ENCODE measurements at places on chromosomes 11 and 22.

GRCh38 chr11:68999093-68999747 is 13.8 kb downstream of the MRGPRF start:
- no peak for DNase-seq

- no peak for DNase-seq
These were observed 9.4 kb upstream of the ACRV1 start for GRCh38 chr11:125690006-125690405.

- DNase-seq, result no peak
These were observed 21.6 kb downstream of the MGAT3 start for GRCh38 chr22:39478441-39478850.

DNA sequence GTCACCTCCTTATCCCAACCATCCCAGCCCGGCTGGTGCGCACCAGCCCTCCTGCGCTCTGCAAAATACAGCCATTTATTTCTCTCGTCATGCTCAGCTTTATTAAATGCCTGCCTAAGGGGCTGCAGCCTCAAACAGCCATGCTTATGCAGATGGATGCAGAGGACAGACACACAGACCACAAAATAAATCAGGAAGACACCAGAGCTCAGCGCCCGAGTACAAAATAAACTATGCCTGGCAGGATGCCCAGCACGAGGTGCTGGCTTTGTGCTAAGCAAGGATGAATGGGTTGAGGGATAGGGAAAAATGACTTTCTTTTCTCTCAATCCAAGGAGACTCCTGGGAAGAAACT is 70.5 kb downstream of the RPUSD4 start:
- DNase-seq, result no peak

DNA sequence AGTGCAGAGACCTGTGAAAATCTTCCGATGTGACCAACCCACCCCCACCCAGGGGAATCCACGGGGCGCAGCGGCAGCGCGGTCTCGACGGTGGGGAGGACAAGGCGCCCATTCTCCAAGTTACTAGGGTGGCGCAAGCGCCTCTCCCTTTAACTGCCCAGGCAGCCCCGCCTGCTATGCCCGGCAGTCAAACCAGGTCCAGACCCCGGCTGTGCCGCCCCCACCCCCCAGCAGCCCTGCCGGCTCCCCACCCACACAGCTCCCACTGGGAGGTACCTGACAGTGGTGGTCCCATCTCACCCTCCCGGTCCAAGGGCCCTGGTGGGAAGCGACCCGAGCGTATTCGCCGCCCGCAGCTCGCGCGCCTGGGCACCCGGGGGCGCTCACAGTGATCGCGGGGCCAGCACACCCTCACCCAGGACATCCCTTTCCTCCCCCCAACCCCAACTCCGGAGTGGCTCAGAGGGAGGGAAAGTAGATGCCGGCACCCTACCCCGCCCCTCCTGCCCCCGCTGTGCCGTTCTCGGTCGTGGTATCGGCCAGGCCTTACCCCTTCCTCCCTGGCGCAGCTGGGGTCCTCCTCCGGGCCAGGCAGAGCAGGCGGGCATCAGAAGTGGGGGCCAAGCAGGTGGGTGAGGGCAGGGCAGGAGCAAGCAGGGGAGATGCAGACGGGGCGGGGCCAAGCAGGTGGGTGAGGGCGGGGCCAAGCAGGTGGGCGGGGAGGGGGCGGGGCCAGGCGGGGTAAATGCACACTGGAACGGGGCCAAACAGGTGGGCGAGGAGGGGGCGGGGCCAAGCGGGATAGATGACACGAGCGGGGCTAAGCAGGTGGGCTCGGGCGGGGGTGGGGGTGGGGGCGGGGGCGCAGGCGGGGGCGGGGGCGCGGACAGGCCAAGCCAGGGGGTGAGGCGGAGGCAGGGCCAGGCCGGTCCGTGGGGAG is at the start of gene TRPM5:
TSS of gene TRPM5 (minus strand) at position 634 of the 940 bp plus-strand sequence. CDS start 21,478 bp downstream, outside the sequence.
- DNase-seq, result peak; percentile 83

GRCh38 chr11:130907229-130907628 is 9.1 kb downstream of the SNX19 start:
- no peak for DNase-seq

DNA sequence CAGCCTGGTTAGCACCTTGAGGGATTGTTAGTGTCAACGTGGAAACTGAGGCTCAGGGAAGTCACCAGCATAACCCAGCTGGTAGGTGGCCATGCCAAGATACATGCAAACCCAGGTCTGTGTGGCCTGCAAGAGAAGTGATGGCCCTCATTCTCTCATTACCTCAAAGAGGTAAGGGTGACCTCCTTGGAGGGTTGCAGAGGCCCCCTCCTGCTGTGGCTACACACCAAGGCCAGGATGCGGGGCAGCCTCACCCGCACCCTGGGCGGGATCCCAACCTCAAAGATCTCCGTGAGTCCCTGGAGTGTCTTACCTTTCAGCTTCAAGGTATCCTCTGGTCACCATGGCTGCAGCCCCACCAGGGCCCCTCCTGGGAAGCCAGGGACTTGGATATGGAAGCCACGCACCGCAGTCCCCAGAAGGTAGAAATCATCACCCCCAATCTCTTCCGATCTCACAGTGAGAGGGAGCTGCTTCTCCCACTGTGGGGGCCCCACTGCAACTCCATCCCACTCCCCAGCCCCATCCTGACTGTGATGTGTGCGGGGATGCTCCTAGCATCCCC is 95.4 kb downstream of the MORC2 start:
- DNase-seq, result no peak

DNA sequence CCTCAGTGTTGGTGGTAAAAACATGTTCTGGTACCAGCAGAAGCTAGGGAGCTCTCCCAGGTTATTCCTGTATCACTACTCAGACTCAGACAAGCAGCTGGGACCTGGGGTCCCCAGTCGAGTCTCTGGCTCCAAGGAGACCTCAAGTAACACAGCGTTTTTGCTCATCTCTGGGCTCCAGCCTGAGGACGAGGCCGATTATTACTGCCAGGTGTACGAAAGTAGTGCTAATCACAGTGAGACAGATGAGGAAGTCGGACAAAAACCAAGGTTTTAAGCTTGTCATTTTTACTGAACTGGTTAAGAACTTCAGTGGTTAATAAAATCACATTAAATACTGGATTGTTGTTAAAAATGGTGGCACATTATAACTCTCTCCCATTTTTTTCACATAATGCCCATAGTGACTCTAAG is 42.6 kb upstream of the VPREB1 start:
- no peak for DNase-seq

GRCh38 chr11:79244241-79244772 is 196.5 kb downstream of the TENM4 start:
- no peak for DNase-seq

GRCh38 chr11:35976434-35976833 is 32.6 kb downstream of the LDLRAD3 start:
- DNase-seq, result no peak

Measured in activated T-cell treated with anti-CD3 and anti-CD28 coated beads for 4 hours (primary cell).